CD4-positive, alpha-beta T cell treated with Interleukin-10 for 1 hour (primary cell): ENCODE measurements at places on chromosomes 16 and 17.

- DNase-seq: no peak
Measured at GRCh38 chr16:58503863-58504688, 4.1 kb downstream of the NDRG4 start.

- no peak for DNase-seq
Measured at GRCh38 chr17:1004769-1005295, 7.9 kb downstream of the TIMM22 start.

- DNase-seq: peak; percentile 41
Measured at GRCh38 chr16:67857547-67858233, 10.2 kb upstream of the CENPT start.

- no peak for DNase-seq
Measured at GRCh38 chr17:10325031-10325695, 47.6 kb downstream of the MYH13 start.

DNA sequence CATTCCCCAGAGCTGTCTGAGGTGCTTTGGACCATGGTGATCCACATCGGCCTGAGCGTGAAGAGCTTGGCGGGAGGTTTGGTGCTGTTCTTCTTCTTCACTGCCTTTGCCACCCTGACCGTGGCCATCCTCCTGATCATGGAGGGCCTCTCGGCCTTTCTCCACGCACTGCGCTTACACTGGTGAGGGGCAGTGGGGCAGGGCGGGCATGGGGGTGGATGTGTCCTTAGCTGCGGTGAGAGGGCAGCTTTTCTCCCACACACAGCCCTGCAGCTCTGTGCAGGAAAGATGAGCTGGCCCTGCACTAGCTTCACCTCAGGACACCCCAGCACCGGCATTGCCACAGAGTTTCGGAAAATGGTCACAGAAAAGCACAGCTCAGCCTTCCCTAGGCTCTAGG lies 21.8 kb upstream of the NAGLU start:
- no peak for DNase-seq

GRCh38 chr16:8717892-8718415 lies 43.5 kb downstream of the ABAT start:
- DNase-seq: no peak

GRCh38 chr17:41308251-41308917 lies 725 bp downstream of the KRTAP16-1 start:
- DNase-seq: peak; percentile 88

- no peak for DNase-seq
Measured at GRCh38 chr16:18829251-18829650, 27.9 kb upstream of the ARL6IP1 start.

DNA sequence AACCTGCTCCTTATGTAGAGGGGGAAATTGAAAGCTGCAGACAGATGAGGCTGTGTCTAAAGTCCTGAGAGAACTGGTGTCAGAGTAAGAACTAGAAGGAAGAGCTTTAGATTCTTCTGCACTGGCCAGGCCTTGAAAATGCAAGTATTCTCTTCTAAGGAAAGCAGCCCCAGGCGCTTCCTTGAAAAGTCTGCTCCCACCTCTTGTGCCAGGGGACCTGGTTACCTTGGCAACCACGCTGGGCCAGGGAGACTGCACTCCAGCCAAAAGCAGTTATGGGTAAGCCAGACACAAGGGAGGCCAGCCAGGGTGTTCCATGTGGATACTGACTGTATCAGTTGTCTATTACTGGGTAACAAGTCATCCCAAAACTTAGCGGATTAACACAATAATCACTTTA lies 228.6 kb upstream of the SDK2 start:
- DNase-seq: no peak

DNA sequence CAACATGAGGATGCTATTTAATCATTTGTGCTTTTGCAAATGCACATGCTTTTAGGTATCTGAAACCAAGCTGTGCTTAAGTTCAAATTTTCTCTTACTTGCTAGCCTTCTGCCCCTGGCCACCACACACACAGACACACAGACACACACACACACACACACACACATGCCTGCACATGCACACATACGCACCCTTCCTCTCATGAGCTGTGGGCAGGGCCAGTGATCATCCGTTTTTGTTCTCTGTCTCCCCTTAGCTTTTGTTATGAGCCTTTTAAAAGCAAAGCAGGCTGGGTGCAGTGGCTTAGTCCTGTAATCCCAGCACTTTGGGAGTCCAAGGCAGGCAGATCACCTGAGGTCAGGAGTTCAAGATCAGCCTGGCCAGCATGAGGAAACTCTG lies 34.2 kb downstream of the CD300LF start:
- peak; percentile 21 for DNase-seq

DNA sequence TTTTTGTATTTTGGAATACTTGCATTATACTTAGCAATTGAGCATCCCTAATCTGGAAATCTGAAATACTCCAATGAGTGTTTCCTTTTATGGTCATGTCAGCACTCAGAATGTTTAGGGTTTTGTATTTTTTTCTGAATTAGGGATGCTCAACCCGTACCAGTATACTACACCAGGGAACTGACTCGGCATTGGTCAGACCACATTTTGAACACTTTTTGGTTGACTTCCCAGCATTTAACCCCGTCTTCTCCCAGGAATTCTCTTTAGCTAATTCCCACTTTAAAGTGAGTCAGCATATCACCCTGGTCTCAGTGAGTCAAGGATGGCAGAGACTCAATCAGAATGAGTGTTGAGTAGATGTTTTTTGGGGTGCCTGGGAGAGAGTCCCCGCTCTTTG lies 177.9 kb downstream of the SPECC1 start:
- no peak for DNase-seq

DNA sequence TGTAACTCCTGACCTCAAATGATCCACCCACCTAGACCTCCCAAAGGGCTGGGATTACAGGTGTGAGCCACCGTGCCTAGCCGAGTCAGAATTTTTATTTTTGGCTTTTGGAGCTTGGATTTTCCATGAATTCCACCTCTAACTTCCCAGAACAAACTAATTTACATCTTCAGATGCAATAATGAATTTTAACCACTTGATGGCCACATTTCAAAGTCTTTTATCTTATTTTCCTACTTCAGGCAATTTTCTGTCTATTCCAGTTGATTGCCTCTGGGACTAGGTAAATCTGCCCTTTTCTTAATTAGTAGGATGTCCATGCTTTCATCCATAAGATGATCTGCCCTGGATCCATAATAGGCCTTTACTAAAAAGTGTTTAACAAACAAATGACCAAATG lies 156.4 kb upstream of the ANKFN1 start:
- no peak for DNase-seq

- no peak for DNase-seq
Measured at GRCh38 chr16:6131526-6132050, 1034.0 kb upstream of the EEF2KMT start.

DNA sequence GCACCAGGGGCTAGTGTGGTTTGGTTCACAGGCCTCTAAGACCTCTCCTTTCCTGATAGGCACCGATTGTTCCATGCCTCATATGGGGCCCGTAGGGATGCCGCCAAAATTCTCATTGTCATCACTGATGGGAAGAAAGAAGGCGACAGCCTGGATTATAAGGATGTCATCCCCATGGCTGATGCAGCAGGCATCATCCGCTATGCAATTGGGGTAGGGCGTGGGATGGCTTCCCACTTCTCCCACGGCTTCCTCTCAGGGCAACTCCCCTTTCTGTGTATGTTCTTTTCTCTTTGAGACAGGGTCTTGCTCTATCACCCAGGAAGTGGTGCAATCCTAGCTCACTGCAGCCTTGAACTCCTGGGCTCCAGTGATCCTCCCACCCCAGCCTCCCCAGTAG lies 5.3 kb downstream of the ITGAX start:
- no peak for DNase-seq

DNA sequence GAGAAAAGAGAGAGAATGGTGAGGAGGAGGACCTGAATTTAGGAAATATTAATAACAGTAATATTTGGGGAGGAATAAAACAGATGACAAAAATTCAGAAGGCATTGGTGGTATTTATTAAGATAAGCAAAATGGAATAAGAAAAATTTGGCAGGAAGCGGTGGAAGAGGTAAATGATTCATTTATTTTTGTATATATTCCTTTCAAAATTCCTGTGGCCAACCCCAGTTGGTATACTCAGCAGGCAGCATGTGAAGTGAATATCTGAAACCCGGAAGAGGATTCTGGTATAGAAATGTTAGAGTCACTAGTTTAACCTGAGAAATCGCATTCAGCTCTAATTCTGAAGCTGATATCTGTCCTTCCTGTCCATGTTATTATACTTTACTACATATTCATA lies 792.0 kb downstream of the KCNJ2 start:
- DNase-seq: no peak

GRCh38 chr17:70862295-70862694 lies 693.0 kb downstream of the KCNJ2 start:
- DNase-seq: no peak

GRCh38 chr16:62692685-62693084 lies 656.4 kb upstream of the CDH8 start:
- DNase-seq: no peak

DNA sequence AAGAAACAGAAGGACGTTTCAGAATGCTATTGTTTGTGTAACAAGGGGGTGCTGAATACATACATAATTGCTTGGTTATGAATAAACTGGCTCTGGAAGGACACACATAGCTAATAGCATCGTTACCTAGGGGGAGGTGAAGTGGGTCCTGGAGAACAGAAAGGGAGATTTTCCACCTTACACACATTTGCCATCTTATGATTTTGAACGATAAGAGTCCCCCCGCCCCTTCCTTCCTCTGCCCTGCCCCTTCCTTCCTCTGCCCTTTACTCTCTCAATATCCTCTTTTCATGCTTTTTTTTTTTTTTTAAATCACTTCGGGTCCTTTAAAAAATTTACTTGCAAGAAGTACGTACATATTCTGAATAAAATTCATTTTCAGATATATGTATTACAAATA lies 902 bp upstream of the DHRS7B start:
- DNase-seq: peak; percentile 83

- no peak for DNase-seq
Measured at GRCh38 chr16:77868478-77868877, 80.1 kb downstream of the VAT1L start.

- DNase-seq: no peak
Measured at GRCh38 chr17:66762276-66762675, 72.6 kb upstream of the CACNG5 start.

- DNase-seq: no peak
Measured at GRCh38 chr16:5166486-5166885, 68.9 kb upstream of the EEF2KMT start.

DNA sequence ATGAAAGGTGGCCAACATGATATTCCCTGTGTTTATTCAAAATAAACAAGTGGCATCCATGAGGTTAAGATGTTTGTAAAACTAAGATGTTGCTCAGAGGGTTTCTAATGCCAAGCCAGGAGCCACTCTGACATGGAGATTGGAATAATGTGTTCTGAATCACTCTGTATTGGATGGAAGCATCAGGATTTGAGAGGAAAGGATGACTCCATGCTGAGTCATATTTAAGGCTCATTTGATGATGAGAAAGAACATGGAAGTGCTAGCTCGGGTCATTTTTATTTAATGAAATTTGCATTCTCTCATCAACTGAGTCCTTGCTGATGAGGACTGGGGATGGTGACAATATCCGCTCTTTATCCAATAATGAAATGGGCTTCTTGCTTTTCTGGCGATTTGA lies 6.2 kb downstream of the VAT1L start:
- DNase-seq: no peak
